ENCODE measurements at places on chromosomes 1 and 21.

- no peak for DNase-seq
Observed at GRCh38 chr21:40422896-40423635, 423.9 kb downstream of the DSCAM start.

- no peak for DNase-seq
Observed at GRCh38 chr21:36169470-36170128, 13.0 kb downstream of the DOP1B start.

DNA sequence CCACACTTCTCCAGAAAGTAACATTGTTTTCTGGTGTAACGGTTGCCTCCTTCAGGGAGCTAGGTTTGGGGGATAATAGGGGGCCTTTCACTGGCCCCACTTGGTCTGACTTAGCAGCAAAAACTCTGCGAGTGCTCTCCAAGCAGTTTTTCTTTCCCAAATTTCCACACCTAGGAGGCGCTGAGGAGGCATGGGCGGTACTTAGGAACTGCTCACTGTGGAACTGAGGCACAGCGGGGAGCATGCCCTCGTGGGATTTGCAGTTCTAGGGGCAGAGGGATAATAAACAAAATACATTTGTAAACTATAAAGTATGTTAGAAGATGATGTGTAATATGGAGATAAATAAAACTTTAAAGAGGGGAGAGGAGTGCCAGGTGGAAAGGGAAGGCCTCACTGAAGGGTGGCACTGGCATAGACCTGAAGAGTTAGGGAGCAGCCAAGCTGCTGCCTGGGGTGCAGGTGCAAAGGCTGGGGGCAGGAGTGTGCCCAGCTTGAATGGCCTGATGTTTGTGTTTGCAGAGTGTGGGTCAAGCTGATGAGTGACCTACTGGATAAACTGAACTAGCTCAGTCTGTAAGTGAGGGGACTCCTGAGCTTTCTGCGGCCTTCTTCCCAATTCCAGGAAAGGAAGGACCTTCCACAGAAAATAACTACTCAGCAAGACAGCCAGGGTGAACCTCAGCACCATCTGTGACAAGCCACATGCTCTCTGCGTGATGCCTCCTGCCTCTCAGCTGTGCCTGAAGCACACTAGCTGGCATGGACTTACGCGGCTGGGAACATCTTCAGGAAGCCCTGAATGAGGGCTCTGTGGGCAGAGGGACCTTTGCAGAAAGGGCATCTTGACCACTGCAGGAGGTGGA, 1.9 kb downstream of the EPHX1 start:
- no peak for DNase-seq

DNA sequence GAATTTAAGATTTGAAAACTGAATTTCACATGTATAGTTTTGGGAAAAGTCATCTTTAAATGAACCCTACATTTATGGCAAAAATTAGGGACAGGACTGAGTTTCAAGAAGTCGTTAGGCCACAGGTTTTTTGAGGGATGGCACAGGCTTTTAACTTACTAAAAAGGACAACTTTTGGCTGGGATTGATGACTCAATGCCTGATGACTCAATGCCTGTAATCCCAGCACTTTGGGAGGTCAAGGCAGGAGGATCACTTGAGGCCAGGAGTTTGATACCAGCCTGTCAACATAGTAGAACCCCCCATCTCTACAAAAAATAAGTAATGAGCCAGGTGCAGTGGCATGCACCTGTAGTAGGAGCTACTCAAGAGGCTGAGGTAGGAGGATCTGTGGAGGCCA, 15.9 kb downstream of the UCK2 start:
- DNase-seq, result no peak

GRCh38 chr1:145707183-145707867, at the start of gene PDZK1:
Gene PDZK1, minus strand, starts transcription at chr1:145707368. Its CDS starts 19,347 bp downstream, at chr1:145688021.
- DNase-seq, result no peak

DNA sequence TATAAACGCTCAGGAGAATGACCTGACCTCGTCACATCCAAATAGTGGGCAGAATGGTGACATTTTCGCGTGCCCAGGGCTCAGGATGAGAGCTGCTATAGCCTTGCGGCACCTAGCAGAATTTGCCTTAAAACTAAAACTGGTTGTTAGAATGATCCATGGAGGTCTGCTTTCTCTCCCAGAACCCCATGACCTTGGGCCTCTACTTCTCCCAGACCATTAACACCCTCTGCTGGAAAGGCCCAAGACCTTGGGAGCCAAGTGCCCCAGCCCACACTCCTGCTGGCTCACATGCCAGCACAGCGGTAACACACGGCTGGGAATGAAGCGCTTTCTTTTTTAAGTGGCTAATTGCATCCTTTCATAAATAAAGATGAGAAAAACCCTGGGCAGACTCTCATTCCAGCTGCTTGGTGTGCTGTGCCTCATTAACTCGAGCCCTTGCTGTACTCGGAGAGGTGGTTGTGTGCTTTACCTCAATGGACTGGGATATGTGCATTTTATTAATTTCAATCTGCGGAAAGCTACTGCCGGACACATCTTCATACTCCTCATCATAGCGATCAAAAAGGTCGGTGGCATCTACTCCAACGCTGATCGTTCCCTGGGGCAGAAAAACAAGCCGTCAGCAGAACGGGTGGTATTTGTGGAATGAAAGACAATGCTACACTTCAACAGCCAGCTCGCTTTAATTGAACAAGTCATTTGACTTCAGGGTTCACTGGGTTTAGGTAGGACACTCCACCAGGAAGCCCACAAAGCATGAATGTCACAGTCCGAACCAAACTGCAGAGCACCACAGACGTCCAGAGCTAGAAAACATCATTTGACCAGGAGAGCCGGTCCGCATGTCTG, 29.0 kb downstream of the THAP3 start:
- DNase-seq, result no peak

- DNase-seq, result no peak
Observed at GRCh38 chr1:192538407-192539296, 36.9 kb upstream of the RGS1 start.

GRCh38 chr1:189697113-189697512, 780.6 kb downstream of the BRINP3 start:
- no peak for DNase-seq

DNA sequence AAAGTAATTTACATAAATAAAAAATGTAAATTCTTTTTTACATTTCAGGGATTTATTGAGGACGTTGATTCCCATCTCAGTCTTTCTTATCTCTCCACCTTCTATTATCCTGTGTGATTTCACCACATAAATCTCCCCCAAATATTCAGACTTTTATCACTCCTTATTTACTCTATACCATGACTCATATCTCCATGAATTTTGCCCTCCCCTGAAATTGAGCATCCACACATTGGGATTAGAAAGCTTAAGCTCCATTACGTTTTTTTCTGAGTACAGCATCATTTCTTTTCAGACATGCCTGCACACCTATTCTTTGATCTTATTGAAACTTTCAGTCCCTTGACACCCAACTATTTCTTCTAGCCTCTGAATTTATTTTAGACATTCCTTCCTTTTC, 111.2 kb downstream of the IFI44 start:
- no peak for DNase-seq

DNA sequence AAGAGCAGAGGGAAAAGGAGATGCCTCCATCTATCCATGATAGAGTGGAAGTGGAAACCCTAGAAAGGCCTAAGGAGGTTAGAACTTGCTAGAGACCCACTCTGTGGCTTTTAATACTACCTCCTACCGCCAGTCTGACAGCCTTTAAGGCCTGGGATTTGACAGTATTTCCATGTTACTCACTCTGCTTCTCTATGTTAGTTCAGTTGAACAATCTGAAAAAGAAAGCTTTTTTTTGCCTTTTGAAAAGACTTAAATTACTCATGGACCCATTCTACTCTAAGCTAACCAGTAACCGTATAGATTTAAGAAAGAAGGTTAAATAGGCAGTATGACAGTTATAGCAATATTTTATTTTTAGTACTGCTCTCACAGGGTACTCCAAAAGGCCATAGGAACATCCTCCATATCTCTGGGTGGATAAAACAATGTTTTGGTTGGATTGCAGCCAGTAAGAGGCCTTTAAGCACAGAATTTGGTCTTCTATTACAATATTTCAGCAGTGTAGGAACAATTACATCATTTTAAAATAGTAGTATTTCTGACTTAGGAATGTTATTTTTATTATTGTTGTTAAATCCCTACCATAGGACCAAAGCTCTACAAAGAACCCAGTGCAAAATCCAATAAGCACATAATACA, 15.9 kb upstream of the GPR25 start:
- DNase-seq, result no peak

DNA sequence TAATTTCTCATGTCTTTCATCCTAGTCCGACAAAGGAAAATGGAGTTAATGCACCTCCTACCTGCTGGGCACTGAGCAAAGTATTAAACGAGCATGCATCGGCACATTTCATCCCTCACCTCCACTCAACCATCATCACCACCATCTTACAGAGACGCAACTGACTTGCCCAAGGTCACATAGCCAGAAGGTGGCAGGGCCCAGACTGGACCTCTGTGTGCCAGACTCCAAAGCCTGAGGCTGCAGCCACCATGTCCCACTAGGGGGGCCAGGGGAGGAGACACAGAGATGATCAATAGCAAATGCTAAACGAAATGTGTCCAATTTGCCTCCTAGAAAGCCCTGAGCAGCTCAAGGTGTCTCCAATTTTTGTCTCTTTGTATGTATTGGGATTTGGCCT, 163.7 kb upstream of the EDN2 start:
- DNase-seq, result no peak

- DNase-seq, result peak; percentile 18
Observed at GRCh38 chr1:162023547-162024501, at the start of gene OLFML2B. Gene OLFML2B, minus strand, starts transcription at chr1:162023869. Its CDS starts 439 bp downstream, at chr1:162023430.

Measured in activated CD4-positive, alpha-beta T cell treated with anti-CD3 and anti-CD28 coated beads for 4 hours (primary cell).